ENCODE measurements at places on chromosomes 3 and 15. TPM values are rescaled to one million over a fixed set of nuclear protein-coding genes. Genes with fewer than 3 reads are reported as not detected.

Gene CELF6
- 2.2 TPM for total RNA-seq

Gene NR1I2
- total RNA-seq, result not detected

Gene LPP
- total RNA-seq, result 2,088 TPM

Gene PTX3
- 2.0 TPM for total RNA-seq

Gene ALG1L2
- not detected for total RNA-seq

Gene SAXO2
- total RNA-seq, result 0.73 TPM

Gene HCN4
- total RNA-seq, result not detected

Gene CHMP2B
- total RNA-seq, result 45.1 TPM

Gene EXOG
- total RNA-seq, result 10.5 TPM

Gene RETNLB
- total RNA-seq, result not detected

Gene MST1R
- 2.5 TPM for total RNA-seq

Gene PLSCR4
- 61.6 TPM for total RNA-seq

Gene CLEC3B
- total RNA-seq, result 66.4 TPM

Gene GRIP2
- total RNA-seq, result 0.27 TPM

Gene PLA2G4E
- total RNA-seq, result not detected

Gene SYNM
- total RNA-seq, result 1,155 TPM

Gene AMT
- 7.9 TPM for total RNA-seq

Gene CFAP92
- 3.3 TPM for total RNA-seq

Gene CCRL2
- 0.93 TPM for total RNA-seq

Gene SLC22A14
- total RNA-seq, result not detected

Gene ALS2CL
- 4.8 TPM for total RNA-seq

Gene FSIP1
- total RNA-seq, result 2.2 TPM

Gene GOLIM4
- 41.8 TPM for total RNA-seq

Gene MLH1
- 34.3 TPM for total RNA-seq

Gene RARB
- total RNA-seq, result 20.5 TPM

Gene ZNF774
- 0.78 TPM for total RNA-seq

Gene CIB2
- total RNA-seq, result 10.6 TPM

Gene TLR9
- total RNA-seq, result not detected

Gene CCK
- total RNA-seq, result 2.5 TPM

Gene SLC25A36
- 42.1 TPM for total RNA-seq

Gene GPR27
- 2.8 TPM for total RNA-seq

Gene FBLN2
- 102 TPM for total RNA-seq

Gene GOLGA6L10
- 0.93 TPM for total RNA-seq

Gene RAD51
- not detected for total RNA-seq

Gene PIERCE2
- 5.4 TPM for total RNA-seq

Gene PRSS50
- 0.31 TPM for total RNA-seq

Gene LRRN1
- total RNA-seq, result 2.1 TPM

Gene SH2D7
- total RNA-seq, result not detected

Gene PTPRG
- total RNA-seq, result 81.9 TPM

Gene C3orf33
- total RNA-seq, result 3.9 TPM

Gene OXTR
- not detected for total RNA-seq

Gene GLDN
- 5.0 TPM for total RNA-seq

Data from gastroesophageal sphincter (tissue), 4 donors.